ENCODE measurements at places on chromosomes 5 and 9. TPM values are rescaled to one million over a fixed set of nuclear protein-coding genes. Genes with fewer than 3 reads are reported as not detected.

DNA sequence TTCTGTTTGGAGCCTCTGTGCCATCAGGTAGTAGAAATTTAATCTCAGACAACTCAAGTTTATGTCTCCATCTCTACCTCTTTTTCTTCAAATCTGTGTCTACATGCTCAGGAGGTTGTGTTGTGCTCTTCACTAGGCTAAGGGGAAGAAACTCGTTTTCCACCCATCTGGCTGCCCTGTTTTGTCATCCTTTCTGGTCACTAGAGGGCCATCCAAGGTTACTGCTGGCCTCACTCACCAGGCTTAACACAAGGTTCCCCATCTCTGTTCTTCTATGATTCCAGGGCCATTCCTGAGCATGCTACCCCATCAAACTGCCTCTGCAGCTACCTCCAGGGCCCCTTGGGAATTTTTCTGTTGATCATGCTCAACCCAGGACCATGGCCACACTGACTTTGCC, 213.3 kb upstream of the FBXL7 start:
- DNase-seq = no peak

DNA sequence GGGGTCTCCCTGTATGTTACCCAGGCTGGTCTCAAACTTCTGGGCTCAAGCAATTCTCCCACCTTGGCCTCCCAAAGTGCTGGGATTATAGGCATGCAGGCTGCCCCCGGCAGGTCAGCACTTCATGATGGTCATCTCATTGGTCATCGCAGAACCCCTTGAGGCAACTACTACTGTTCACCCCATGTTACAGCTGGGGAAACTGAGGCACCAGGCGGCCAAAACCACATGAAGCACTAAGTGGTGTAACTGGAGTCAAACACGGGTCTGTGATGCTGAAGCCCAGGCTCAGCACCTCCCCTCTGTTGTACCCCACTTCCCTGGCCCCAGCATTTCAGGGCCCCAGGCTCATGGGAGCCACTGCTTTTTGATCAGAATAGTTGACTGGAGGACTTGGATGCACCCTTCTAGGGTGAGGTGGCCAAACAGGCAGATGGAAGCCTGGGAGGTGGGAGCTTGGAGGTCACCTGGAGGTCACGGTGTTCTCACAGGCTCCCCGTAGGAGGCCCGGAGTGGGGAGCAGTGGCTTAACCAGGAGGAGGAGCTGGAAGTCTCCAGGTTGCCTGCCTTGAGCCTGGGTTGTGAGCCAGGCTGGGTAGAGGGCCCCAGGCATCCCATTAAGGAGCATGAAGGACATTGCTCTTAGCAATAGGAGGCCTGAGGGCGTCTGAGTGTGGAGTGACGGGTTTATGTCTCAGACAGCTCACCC, 57.3 kb upstream of the RPL26L1 start:
- no peak for DNase-seq

DNA sequence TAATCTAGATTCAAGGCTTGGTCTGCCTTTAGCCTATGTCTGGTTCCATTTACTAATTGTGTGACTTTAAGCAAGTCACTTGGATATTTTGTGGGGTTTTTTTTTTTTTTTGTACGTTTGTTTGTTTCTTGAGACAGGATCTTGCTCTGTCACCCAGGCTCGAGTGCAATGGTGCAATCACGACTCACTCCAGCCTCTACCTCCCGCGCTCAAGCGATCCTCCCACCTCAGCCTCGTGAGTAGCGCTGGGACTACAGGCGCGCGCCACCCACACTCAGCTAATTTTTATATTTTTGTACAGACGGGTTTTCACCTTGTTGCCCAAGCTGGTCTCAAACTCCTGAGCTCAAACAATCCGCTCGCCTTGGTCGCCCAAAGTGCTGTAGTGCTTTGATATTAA, 1.1 kb upstream of the PFDN1 start:
- DNase-seq = no peak

GRCh38 chr9:36935768-36936497, 98.1 kb downstream of the PAX5 start:
- DNase-seq = no peak

- no peak for DNase-seq
Measured at GRCh38 chr5:153513156-153513555, 22.7 kb downstream of the GRIA1 start.

GRCh38 chr5:121967187-121967586, 5.4 kb downstream of the SRFBP1 start:
- no peak for DNase-seq

- DNase-seq = no peak
Measured at GRCh38 chr5:72511774-72512592, 4.8 kb upstream of the ZNF366 start.

DNA sequence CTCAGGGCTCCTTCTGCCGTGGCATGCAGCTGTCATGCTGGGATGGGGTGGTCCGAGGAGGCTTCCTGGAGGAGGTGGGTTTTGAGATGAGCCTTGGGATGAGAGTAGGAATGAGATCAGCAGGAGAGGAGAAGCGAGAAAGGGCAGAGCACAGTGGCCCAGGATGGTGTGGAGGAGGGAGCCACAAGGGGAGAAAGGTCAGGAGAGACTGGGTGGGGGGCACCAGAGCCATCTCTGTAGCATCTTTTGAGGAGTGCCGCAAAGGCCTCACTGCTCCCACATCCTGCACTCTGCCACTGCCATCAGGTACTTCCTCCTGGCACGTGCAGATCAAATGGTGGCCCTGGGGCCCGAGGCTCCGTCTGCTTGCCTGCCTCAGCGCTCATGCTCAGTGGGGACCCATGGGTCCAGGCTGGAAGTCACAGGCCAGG, 150.2 kb downstream of the MACROH2A1 start:
- no peak for DNase-seq

DNA sequence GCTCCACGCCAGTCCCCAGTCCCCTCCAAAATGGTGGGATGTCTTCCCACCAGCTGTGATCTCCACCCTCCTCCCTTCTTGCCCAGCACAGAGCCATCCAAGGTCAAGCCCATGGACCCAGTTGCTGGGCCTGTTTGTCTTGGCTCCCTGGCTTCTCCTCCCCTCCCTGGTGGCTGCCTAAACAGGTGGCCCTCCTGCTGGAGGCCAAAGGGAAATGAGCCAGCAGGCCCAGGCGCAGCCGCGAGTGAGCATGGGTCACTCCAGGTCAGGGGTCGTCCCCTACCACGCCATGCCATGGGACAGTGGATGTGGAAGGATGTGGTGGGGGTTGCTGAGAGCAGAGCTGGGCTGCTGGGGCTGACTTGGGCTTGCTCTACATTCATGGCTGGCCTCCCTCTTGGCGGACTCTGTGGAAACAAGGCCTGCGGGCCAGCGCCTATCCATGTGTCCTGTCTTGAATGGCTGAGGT, 33.6 kb downstream of the COL15A1 start:
- DNase-seq = no peak

GRCh38 chr5:85985167-85985566, 632.6 kb upstream of the COX7C start:
- DNase-seq = no peak

DNA sequence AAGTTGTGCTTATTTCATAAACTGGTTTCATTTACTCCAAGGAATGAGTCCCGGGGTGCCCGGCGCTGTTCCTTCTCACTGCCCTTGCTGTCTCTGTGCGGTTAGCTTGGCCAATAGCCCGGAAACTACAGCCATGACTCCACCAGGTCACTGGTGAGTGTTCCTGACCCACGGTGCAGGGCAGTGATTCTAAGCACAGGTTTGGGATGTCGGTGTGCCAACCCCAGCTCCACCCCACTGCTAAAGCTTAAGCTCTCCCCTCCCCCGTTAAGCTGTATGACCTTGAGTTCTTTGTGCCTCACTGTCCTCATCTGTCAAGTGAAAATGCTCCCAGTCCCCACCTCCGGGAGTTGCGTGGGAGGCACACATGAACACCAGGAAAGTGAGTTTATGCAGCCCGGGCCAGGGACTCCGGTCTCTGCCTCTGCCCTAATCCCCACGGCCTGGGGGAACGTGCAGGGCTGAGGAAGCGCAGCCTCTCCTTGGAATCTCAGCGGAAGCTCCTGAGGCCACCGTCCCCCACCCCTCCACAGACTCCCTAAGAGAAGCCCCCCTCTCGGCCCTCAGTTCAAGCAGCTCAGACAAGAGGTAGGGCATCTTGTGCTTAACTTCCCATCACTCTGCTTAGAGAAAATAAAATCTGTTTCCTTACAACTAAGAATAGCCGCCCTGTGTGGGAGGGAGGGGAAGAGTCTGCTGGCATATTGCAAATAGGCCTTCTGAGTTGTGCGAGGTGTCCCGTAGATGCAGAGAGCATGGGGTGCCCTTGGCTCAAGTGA, 92.0 kb upstream of the RAI14 start:
- peak; percentile 63 for DNase-seq

DNA sequence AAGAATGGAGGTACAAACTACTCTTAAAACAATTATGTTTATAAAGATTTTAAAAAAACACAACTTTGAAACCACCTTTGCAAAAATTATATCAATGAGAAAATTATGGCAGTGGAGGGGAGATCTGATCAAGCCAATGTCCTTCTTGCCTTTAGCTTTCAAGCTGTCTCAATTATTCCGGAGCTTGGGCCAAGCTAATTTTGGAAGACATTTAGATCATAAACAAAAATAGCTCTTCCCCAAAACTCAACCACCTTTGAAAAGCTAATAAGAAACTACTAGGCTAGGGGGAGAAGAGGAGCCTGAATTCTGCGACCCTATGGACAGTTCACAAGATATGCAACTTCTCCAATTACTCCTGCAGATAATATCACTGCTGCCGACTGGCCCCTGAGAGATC, 263.3 kb downstream of the ICE1 start:
- no peak for DNase-seq

DNA sequence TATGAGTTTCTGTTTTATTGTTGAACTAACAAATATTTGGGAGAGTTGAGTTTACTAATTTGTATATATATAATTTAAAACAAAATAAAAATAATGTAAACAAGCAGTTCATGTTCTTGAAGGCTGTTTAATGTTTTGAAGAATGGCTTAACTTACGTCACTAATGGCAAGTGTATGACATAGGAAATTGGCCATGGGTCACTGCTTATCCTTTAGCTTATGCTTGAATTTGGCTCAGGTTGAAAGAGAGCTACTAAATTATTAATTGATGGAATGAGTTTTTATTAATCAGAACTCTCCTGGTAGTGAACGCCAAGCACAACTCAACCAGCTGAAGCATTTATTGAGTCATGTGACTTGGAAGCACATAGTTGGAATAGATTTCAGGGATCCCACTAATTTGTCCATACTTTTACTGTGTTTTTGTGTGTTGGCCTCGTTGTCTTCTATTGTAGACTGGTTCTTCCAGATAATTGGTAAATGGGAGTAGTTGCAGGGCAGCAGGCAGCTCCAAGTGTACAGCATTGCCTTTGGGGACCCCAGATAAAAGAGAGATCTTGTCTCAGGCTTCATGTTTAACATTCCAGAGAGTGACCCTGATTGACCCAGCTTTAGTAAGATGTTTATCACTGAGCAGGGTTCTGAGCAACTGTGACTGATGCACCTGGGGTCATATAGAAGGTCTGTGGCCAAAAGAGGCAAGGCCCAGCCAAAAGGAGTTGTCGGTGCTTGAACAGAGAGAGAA, 13.5 kb downstream of the C5orf58 start:
- DNase-seq = no peak

DNA sequence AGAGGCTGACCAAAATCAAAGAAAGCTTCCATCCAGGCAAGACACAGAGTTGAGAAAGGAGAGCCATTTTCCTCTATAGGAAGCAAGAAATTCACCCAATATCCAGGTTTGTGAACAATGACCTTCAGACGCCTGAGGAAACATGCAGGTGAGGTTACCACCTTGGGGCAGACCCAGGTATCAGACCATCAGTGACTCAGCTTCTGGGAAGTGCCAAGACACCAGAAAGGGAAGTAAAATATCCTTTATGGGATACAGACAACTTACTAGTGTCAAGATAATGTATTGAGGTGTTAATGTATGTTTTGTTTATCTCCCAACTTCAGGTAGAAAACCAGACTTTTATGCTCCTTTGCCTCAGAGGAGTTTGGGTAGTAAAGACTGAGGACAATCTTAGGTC, 2.2 kb upstream of the DTWD2 start:
- DNase-seq = no peak

- DNase-seq = no peak
Measured at GRCh38 chr9:31519424-31519823, 865.0 kb upstream of the ACO1 start.

GRCh38 chr9:81822967-81823366, 105.3 kb upstream of the SPATA31D4 start:
- no peak for DNase-seq

- DNase-seq = no peak
Measured at GRCh38 chr5:7074176-7074575, 321.8 kb upstream of the ADCY2 start.

GRCh38 chr5:111227801-111228200, 3.6 kb downstream of the CAMK4 start:
- no peak for DNase-seq

- peak; percentile 47 for DNase-seq
Measured at GRCh38 chr5:1726469-1726865, 73.2 kb downstream of the MRPL36 start.

- no peak for DNase-seq
Measured at GRCh38 chr5:54390015-54390414, 65.5 kb upstream of the HSPB3 start.

- no peak for DNase-seq
Measured at GRCh38 chr5:65150599-65151304, 331.0 kb downstream of the ADAMTS6 start.

- no peak for DNase-seq
Measured at GRCh38 chr9:35976726-35977125, 18.8 kb upstream of the OR2S2 start.

DNA sequence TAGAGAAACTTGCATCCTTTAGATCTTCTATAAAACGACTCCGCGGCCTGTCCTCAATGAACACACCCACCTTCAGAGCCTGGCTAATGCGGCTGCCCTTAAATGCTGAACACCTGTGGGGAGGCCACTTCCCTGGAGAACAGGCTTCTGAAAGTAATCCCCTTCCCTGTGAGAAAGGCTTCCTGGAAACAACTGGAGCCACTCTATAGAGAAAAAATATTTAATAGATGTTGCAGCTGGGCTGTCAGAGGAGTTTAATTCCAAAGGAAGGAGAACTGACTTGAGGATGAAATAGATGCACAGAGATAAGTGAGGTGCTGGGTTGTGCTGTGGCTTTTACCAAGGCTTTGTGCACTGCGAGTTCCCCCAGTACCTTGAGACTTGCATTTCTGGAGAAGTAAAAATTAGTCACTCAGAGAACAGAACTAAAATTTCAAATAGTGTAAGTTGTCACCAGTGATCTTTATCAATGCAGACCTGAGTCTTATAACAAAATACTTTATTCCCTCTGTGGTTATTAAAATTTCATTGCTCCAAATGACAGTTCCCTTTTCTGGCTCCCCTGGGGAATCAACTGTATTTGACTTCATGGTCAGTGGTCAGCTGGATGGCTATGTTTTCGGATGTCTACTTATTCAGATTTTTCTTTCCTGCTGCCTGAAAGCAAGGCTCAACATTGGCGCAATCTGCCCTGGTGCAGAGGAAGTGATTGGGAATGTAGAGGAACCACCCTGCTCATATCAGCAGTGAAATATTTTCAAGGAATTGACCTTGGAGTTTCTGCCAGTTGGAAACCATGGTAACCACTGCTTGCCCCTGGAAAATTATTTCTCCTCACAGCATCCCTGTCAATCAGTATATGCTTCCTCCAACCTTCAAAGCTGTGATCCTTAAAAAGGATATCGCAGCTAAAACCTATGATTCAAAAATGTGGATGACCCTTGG, 238.8 kb downstream of the SMARCA2 start:
- no peak for DNase-seq

Gene CYFIP2
- total RNA-seq = 42.0 TPM

Gene GDF9
- 0.39 TPM for total RNA-seq

Gene NIM1K
- total RNA-seq = 1.5 TPM

Gene GRXCR2
- total RNA-seq = not detected

Gene KCNV2
- total RNA-seq = not detected

Gene CNTFR
- total RNA-seq = 9.9 TPM

Gene C5
- total RNA-seq = 5.7 TPM

Gene GRM6
- not detected for total RNA-seq

Gene TERT
- not detected for total RNA-seq

Gene PCDHB2
- 3.1 TPM for total RNA-seq

Gene ANKRD33B
- total RNA-seq = 4.9 TPM

Gene PAPPA
- 13.2 TPM for total RNA-seq
